Left lung (tissue), 14 donors: ENCODE measurements at places on chromosomes 6 and 20.

DNA sequence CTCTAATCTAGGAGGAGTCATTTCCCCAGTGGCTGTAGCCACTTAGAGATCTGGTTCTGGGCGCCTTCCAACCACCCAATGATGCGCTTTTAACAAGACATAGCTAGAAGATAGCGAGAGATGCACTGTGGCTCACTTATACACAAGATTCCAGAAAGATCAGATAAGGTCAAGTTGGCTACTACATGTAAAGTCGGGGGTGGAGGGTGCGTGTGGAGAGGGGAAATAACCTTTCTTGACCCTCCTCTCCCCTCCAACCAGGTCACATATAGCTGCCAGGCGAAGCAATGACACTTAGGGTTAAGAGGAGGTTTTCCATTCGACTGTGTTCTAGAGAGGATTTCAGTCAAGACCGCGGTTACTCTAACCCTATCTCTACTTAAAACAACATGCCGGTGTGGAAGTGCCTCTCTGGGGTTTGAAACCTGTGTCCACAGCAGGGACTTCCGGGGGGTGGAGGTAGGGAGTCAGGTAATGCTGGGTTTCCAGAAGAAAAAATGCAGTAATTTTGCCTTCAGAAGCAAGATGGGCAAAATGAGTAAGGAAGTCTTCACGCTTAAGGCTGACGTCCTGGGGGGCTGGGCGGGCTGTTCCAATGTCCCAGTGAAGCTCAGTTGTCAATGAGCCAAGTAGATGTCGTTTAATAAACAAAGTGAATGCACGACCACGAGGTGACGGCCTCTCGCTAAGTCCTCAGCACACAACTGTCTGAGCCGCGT, 1.8 kb upstream of the SIM1 start:
- no peak for DNase-seq

DNA sequence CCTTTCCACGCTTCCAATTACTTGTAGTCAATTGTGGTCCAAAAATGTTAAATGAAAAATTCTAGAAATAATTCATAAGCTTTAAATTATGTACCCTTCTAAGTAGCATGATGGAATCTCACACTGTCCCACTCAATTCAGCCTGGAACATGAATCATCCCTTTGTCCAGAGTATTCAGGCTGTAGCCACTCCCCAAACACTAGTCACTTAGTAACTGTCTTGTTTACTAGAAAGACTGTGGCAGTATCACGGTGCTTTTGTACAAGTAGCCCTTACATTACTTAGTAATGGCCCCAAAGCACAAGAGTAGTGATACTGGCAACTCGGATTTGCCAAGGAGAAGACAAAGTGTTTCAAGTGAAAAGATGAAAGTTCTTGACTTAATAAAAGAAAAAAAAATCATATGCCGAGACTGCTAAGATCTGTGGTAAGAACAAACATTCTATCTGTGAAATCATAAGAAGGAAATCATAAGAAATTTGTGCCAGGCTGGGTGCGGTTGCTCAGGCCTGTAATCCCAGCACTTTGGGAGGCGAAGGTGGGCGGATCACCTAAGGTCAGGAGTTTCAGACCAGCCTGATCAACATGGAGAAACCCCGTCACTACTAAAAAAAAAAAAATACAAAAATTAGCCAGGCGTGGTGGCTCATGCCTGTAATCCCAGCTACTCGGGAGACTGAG, 168.5 kb upstream of the SIM1 start:
- DNase-seq = no peak

GRCh38 chr6:168355716-168356522, 36.3 kb upstream of the DACT2 start:
- peak; percentile 70 for DNase-seq

GRCh38 chr6:100685747-100686146, 195.4 kb downstream of the ASCC3 start:
- DNase-seq = no peak

- DNase-seq = no peak
Observed at GRCh38 chr20:53842301-53843099, 227.9 kb downstream of the BCAS1 start.
